NCI-H460 (cell line): ENCODE measurements at places on chromosomes 4 and X.

DNA sequence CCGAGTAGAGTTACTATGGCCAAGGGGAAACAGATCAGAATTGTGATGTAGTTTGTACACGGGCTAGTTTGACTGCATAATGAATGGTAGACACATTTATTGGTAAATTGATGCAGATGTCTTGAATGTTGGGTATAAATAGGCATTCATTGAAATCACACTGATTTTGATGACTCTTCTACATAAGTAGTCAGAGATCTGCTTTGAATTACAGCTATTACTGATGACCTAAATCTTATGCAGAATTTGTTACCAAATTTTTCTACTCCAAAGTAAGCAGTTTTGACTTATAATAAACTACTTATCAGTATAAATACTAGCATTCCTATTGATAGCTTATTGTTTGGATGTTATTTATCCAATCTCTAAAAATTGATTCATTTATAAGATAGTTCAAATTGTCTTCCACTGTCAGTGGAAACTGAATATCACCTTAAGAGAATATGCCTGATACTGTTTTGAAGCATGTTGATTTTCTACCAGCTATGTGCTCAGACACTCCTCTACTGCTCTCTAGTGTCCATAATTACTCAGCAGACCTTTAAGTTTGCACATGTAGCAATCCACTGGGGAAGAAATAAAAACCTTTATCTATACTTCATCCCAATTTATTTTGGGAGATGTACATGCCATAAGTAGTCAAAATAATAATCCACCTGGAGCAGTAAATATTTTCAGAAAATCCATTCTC is 120.3 kb downstream of the RASL11B start:
- DNase-seq, result peak; percentile 24

GRCh38 chr4:126939401-126939800 is 693.4 kb upstream of the INTU start:
- DNase-seq, result no peak

- no peak for DNase-seq
These were observed 381.5 kb upstream of the PRKX start for GRCh38 chrX:4094926-4095325.

- DNase-seq, result no peak
These were observed 56.6 kb downstream of the KIF4A start for GRCh38 chrX:70346418-70347070.

GRCh38 chr4:175377203-175377602 is 434.9 kb downstream of the GPM6A start:
- no peak for DNase-seq

DNA sequence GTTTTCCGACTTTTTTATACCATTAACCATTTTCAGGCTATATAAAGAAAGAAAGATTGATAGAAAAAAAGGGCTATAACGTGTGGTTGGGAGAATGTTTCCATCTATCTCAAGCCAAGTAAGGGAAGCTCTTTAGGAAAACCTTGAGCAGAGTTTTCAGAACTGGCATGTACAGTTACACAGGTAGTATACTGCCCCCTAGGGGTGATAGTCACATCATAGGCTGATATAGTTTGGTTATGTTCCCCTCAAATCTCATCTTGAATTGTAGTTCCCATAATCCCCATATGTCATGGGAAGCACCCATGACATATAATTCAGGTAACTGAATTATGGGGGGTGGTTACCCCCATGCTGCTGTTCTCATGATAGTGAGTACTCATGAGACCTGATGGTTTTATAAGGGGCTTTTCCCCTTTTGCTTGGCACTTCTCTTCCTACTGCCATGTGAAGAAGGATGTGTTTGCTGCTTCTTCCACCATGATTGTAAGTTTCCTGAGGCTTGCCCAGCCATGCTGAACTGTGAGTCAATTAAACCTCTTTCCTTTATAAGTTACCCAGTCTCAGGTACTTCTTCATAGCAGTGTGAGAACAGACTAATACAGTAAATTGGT is 186.8 kb downstream of the TMA16 start:
- no peak for DNase-seq

- no peak for DNase-seq
These were observed 11.1 kb downstream of the ITIH6 start for GRCh38 chrX:54786967-54787366.

DNA sequence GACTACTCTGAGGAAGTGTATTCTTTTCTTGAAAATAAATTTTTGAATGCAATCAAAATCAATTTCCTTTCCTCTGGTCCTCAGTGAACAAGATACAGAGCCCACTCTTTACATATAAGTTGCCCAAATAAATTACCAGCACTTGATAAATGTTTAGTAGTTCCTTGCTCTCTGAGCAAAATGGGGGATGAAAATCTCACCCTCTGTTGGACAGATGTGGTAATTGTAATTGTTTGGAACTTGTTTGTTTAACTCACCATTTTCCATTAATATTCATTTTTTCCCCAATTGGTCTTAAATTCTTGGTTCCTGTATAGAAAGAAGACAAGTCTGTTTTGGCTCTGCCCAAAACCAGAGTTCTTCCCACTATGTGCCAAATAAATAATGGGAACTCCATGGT is 146.3 kb downstream of the LDB2 start:
- DNase-seq, result no peak

GRCh38 chrX:47674776-47675175 is 15.8 kb upstream of the UXT start:
- no peak for DNase-seq

DNA sequence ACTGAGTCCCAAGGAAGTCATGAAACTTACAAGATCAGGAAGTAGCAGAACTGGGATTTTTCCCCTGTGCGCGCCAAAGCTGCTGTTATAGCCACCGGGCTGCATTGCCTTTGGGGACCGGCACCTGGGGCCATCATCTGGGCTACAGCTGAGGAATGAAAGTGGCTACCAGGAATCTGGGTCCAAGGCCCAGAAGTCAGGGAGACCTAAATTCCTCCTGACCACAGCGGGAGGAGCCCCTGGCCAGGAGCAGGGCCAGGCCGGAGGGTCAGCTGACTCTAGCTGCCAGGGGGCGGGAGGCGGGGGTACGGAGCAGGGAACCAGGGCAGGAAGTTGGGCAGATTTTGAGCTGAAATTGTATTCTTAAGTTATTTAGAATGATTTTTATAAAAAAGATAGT is 242.4 kb downstream of the EVC2 start:
- no peak for DNase-seq

GRCh38 chr4:94262163-94263016 is 54.7 kb downstream of the SMARCAD1 start:
- no peak for DNase-seq

DNA sequence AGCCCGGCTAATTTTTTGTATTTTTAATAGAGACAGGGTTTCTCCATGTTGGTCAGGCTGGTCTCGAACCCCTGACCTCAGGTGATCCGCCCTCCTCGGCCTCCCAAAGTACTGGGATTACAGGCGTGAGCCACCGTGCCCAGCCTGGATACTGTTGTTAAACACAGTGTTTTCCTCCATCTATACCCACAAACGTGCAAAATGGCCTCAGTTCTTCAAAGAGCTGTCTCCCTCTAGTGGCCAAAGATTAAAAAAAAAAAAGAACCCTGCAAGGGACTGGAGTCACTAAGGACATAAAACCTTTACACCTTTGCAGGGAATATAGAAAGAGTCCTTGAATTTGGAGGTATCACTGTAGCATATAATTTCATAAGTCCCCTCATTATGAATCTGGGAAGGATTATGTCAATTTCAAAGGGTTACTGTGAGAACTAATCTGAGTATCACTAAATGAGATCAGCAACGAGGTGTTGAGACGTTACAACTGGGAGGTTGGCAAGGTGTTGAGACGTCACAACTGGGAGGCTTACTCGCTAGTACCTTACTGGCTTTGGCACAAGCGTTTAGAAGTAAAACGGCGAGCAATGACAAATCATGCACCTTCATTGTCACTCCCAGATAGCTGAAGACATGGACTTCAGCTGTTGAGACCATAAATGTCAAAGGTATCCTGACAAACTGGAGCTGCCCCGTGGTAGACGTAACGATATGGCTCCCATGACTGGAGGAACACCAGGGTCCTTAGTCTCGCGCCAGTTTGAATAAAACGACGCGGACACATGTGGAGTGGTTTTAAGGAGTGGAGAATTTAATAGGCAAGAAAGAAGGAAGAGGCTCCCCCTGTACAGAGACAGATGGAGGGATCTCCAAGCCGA is 33.4 kb upstream of the ENPP6 start:
- DNase-seq, result peak; percentile 49

DNA sequence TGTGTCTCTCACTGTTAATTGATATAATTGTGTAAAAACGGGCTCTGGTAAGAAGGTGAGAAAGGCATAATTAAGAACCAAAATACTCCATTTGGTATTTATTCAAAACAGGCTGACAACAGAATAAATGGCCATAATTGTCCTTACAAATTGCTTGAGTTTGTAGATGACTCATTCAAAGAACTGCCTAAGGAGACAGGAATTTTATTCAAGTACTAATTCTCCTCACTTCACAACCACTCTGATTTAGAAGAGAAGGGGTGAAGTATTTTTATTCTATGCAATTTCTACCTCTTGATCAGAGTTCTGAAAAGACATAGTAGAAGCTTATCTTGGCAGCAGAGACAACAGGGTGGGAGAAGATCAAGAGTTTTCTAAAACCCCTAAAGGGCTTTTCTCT is 43.1 kb downstream of the ATP11C start:
- no peak for DNase-seq

DNA sequence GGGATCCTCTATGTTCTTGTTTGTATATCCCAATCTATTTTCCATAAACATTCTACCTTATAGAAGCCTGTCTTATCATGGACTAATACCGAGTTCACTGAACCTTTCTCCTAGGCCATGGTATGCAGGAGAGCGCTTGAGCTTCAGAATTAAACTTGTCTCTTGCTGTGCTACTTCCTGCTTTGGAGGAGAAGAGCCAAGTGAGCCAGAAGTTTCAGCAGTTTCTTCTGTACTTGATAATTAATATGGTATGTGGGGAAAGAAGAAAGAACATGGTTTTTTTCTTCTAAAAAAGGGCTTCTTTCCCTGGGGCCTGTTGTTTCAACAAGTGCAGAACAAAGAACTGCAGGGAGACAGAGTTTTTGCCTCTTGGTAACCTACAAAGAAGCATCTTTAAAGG is 172.8 kb downstream of the ATG4A start:
- DNase-seq, result no peak

DNA sequence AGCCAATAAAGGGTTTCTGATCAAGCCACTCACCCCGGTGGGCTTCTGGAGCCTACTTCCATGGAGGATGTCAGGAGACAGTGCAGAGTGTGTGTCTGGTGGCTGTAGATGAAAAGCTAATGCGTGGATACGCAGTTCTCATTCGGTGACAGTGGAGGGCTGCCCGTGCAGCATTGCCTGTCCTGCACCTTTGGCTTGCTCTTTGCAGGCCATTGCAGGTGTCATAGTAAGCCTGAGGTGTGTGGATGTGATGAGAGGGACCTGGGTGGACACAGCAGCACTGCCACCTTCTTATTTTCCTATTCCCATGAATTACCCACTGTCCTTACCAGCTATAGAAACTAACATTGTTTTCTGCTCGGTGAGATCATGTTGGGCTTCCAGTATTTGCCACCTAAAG is 101.2 kb downstream of the STK32B start:
- DNase-seq, result no peak

GRCh38 chr4:122765692-122766352 is 33.3 kb downstream of the BBS12 start:
- DNase-seq, result no peak

DNA sequence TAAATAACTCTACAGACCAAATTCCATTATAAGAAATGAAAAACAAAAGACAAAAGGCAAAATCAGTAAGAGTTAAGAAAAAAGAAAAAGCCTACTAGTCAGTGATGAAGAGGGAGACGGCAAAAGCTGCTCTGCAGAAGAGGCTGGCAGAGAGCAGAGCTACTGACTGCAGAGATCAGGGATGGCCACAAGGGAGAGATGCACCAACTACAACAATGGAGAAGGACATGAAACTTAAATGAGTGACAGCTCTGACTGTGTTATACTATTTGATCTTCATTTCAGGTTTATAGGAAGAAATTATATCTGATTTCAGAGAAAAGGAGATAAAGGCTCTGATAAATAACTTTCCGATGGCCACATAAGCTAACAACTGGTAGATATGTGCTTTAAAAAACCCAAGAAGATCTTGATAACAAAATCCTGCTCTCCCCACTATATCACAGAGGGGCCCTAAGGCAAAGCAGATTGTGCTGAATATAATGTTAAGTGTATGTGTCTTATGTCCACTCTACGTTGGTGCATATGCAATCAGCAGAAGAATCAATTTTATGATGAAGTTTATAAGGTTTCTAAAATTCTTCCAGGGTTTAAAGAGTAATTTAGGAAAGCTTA is 58.4 kb upstream of the COX18 start:
- DNase-seq, result no peak

- DNase-seq, result no peak
These were observed 1887.8 kb downstream of the PCDH7 start for GRCh38 chr4:32607978-32608377.

DNA sequence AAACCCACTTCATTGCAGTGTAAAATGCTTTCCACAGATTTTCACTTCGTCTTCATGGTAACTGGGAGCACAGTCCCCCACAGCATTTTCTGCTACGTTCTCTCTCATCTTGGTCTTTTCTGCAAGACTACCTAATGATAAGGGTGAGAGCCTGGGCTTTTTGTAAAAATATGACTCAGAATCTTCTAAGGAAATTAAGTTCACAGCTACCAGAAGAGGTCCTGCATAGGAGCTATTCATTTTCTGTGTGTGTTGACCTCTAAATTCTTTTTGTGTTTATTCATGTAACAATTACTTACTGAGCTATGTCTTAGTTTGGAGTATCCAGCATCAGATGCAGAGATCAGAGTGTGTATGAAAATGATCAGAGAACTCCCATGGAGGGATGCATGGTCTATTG is 192.2 kb downstream of the CPEB2 start:
- no peak for DNase-seq

DNA sequence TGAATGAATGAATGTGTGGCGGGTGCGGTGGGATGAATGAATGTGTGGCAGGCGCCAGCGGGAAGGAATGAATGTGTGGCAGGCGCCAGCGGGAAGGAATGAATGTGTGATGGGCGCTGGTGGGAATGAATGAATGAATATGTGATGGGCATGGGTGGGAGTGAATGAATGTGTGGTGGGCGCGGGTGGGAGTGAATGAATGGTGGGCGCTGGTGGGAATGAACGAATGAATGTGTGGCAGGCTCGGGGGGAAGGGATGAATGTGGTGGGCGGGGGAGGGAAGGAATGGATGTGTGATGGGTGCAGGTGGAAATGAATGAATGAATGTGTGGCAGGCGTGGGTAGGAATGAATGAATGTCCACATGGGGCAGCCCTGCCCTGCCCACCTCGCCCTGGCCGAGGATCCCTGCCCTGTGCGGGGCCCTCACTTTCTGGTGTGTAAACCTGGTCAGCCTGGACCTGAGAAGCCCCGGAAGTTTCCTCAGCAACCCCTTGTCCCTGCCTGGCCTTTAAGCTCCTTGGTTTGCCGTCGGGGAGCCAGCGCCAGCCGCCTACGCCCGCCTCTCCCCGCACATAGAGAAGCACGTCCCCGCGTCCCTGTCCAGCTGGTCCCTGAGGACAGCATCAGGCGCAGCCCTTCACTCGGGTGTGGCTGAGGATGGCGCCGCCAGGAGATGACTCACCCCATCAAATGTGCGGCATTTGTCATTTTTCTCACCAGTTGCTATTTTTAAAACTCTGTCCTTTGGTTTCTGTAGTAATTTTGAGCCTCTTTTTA is 112.8 kb upstream of the LRPAP1 start:
- DNase-seq, result peak; percentile 52

- DNase-seq, result peak; percentile 46
These were observed 11.8 kb upstream of the DCUN1D4 start for GRCh38 chr4:51831133-51831532.

- DNase-seq, result no peak
These were observed 203.1 kb upstream of the NUDT6 start for GRCh38 chr4:123125477-123125876.

GRCh38 chr4:476501-476900 is 22.5 kb downstream of the ZNF721 start:
- no peak for DNase-seq
